ENCODE measurements at places on chromosomes 2 and 18. TPM values are rescaled to one million over a fixed set of nuclear protein-coding genes. Genes with fewer than 3 reads are reported as not detected.

Gene ACTR1B
- total RNA-seq = 34.1 TPM

Gene FRZB
- not detected for total RNA-seq

Gene ARMC9
- 26.9 TPM for total RNA-seq

Gene GKN1
- total RNA-seq = not detected

Gene MOGAT1
- not detected for total RNA-seq

Gene LAMA3
- total RNA-seq = 0.98 TPM

Gene L3MBTL4
- 0.72 TPM for total RNA-seq

Gene ANKRD53
- total RNA-seq = 0.05 TPM

Gene CNTNAP5
- not detected for total RNA-seq

Gene CRYGC
- not detected for total RNA-seq

Gene MSTN
- total RNA-seq = 0.05 TPM

Gene MEP1B
- total RNA-seq = not detected

Gene ECEL1
- total RNA-seq = not detected

Gene CAPN14
- total RNA-seq = 0.98 TPM

Gene TEKT4
- total RNA-seq = 0.08 TPM

Gene LYPD6B
- not detected for total RNA-seq

Gene NT5DC4
- not detected for total RNA-seq

Gene FBLN7
- total RNA-seq = 0.21 TPM

Gene C2orf15
- 0.41 TPM for total RNA-seq

Gene GCA
- total RNA-seq = 3.7 TPM

Gene MOCOS
- 54.0 TPM for total RNA-seq

Gene ALS2
- 16.8 TPM for total RNA-seq

Gene FAM124B
- total RNA-seq = not detected

Gene SERPINB11
- total RNA-seq = not detected

Gene PAX3
- 21.6 TPM for total RNA-seq

Gene NOP58
- total RNA-seq = 125 TPM

Gene FER1L5
- not detected for total RNA-seq

Gene RAB27B
- 1.5 TPM for total RNA-seq

Gene CCDC150
- 9.7 TPM for total RNA-seq

Gene PMS1
- 15.5 TPM for total RNA-seq

Gene CTLA4
- 2.7 TPM for total RNA-seq

Gene RAX
- not detected for total RNA-seq

Gene GPR39
- total RNA-seq = 4.0 TPM

Gene FSIP2
- 0.11 TPM for total RNA-seq

Gene CEP192
- 15.6 TPM for total RNA-seq

Gene SERPINB10
- not detected for total RNA-seq

Gene ERFE
- 14.8 TPM for total RNA-seq

Gene CRACDL
- 0.37 TPM for total RNA-seq

Gene RAPGEF4
- total RNA-seq = 2.2 TPM

Gene RAD51AP2
- total RNA-seq = 0.11 TPM

Gene ERMN
- not detected for total RNA-seq

Gene MERTK
- 0.13 TPM for total RNA-seq

Gene IL37
- 1.0 TPM for total RNA-seq

Gene KLHL41
- total RNA-seq = 0.45 TPM

Gene CD8A
- 0.08 TPM for total RNA-seq

Gene TRIM43
- 0.29 TPM for total RNA-seq

Gene SCN1A
- total RNA-seq = not detected

Data from A375 (cell line).